Occipital lobe (tissue), 3 donors: ENCODE measurements at places on chromosomes 11 and 22.

DNA sequence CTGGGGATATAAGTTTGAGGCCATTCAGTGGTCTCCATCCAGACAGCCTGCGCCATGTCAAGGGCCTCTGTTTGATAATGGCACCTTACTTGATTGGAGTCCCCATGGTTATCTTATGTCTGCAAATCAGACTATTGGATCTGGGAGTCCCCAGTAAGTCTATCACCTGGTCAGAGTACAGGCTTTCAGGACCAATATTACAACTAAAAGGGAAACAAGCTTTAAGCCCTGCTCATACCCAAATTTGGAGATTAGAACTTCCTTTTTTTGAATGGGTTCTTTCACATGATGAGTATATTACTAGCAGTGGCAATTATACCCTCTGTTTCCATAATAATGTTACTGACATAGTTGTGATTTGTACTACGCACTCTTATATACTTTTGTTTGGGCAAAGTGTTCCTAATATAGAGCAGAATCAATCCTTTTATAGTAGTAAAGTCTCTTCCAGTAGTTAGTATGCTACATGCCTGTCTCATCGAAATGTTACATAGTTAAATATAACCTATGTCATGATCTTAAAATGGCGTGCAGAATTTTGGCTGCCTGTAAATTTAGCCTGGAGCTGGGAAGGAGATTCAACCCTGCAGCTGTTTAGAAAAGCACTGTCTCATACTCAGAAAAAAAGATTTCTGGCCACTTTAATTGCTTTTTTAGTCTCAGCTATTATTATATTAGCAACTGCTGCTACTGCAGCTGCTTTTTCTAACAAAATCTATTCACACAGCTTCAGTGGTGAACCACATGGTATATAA, 4.9 kb downstream of the MS4A15 start:
- no peak for DNase-seq

- DNase-seq, result no peak
Measured at GRCh38 chr11:76564364-76564763, 106.2 kb downstream of the LRRC32 start.

DNA sequence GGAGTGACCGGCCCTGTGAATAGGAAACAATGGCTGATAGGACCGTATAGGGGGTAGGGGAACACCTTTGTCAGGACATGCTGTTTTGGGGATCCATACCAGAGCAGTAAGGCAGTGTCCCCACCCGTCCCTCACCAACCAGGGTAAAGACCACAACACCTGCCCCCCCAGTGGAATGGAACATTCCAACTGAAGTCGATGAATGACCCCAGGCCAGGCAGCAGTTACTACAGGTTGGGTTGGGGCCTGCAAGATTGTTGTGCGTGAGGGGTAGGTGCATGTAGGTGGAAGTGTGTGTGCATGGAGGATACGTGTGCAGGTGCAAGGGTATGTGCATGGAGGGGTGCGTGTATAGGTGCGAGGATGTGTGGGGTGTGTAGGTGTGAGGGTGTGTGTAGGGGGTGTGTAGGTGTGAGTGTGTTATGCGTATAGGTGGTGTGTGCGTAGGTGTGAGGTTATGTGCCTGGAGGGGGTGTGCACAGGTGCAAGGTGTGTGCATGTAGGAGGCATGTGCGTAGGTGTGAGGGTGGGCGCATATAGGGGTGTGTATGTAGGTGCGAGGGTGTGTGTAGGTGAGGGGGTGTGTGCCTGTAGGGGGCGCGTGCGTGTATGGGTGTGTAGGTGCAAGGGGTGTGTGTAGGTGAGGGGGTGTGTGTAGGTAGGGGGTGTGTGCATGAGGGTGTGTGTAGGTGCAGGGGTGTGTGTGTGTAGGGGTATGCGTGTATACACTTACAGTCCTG, 32.9 kb downstream of the PISD start:
- DNase-seq, result no peak

GRCh38 chr11:68037411-68038225, 1.2 kb upstream of the TCIRG1 start:
- no peak for DNase-seq

GRCh38 chr11:29119707-29120618, 896.9 kb downstream of the KCNA4 start:
- DNase-seq, result no peak

DNA sequence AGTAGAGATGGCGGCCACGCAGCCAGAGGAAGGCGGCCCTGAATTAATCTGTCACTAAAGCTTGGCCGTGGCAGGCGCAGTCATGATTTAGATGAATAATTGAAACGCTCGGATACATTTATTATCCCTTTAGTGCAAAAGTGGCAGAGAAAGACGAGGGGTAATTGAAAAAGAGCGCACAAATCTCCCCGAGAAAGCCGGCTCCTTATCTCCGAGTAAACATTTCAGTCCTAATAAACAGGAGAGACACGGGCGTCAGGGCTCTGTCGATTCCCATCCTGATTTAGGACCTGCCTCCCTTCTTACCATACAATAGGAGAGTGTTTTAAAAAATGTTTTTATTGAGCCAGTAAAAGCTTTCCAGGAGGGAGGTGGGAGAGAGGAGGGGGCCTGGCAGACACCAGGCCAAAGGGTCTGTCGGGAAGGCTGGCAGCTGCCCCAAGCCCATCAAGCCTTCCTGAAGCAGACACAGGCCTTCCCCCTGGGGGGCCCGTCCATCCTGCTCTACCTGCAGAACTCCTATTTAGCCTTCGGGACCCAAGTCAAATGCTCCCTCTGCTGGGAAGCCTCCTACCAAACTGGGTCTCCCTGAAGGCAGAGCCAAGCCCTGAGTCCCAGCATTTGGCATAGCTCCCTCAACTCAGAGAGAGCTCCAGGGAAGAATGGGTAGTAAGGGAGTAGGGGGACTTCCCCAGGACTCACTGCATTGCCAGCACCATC, 22.8 kb downstream of the OTUB1 start:
- no peak for DNase-seq

GRCh38 chr22:46796566-46797195, 34.2 kb downstream of the TBC1D22A start:
- no peak for DNase-seq

DNA sequence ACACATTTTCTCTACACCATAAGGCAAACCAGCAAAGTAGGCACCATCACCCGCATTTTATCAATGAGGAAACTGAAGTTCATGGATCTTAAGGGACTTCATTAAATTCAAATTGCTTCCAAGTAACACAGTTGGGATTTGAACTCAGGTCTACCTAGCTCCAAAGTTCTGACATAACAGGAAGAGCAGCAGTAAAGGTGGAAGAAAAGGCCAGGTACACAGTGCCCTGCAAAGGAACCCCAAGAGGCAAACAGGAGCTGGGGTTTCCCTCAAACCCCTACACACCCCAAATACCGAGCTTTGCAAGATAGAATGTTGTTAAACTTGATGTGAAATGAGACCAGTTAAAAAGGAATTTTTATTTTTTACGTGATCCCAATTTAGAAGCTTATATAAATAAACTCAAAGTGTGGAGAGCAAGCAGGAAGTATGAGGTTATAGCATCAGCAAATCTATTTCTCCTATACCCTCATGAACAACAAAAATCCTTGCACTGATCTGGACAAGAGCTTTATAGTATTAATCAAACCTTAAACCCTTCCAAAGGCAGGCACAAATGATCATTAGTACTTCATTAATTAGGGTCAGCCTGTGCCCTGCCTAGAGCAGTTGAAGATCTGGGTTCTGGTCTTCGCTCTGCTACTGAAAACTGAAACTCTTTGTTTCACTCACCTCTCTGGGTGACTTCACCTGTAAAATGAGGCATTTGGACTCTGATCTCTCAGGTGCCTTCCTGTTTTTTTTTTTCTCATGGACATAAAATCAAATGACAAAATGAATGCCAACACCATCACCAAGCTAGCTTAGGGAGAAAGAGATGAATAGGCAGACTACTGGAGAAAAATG, 36.5 kb downstream of the SYTL2 start:
- no peak for DNase-seq

GRCh38 chr11:15918212-15918611, 438.1 kb downstream of the SOX6 start:
- no peak for DNase-seq

DNA sequence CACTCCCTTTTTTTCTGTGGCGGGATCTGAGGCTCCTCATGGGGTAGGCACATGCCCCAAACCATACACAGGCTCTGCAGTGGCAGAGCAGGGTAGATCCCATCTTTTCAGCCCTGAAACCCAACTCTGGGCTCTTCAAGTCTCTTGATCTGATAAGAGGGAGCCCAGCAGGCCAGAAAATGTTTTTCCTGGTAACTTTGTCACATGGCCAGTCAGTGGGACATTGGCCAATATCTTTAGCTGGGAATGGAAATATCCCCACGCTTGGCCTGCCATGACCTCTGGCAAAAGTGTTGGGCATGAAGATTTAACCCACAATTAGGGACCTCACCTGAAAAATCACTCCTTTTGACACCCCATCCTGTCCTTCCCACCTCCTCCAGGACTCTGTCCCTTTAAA, 8.1 kb downstream of the INPP5J start:
- DNase-seq, result no peak

DNA sequence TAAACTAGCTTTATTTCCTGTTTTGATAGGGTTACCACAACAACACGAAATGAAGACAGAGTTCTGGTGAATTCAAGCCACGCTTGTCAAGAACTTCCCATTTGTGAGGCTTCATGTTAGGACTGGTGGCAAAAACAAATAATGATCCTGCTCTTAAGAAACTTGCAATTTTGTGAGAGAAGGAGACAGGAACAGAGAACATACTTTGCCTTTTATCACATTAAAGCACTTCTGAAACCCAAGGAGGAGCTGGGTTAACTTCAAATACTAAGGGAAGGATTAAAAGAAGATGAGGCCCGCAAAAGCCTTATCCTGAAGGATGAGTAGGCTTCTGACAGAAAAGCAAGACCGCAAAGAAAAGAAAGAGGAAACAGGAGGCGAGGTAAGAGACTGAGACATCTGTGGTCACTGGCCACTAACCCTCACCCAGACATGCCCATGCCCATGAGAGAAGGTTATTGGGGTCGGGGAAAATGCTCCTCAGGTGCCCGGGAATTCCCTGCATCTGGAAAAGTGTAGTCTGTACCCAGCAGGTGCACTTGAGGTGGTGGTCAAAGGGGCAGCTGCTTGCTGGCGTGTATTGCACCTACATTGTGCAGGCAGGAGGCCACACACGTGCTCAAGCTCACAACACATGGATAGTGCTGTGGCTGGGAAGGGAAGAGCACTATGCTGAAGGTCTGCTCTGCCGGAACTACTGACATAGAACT, 50.5 kb downstream of the MAPK1 start:
- DNase-seq, result no peak
